Inflammatory macrophage (primary cell): ENCODE measurements at places on chromosomes 11 and 22.

GRCh38 chr11:95788921-95789505, 569 bp downstream of the FAM76B start:
- DNase-seq: peak; percentile 15

GRCh38 chr11:130592056-130592455, 143.6 kb downstream of the ADAMTS15 start:
- no peak for DNase-seq

DNA sequence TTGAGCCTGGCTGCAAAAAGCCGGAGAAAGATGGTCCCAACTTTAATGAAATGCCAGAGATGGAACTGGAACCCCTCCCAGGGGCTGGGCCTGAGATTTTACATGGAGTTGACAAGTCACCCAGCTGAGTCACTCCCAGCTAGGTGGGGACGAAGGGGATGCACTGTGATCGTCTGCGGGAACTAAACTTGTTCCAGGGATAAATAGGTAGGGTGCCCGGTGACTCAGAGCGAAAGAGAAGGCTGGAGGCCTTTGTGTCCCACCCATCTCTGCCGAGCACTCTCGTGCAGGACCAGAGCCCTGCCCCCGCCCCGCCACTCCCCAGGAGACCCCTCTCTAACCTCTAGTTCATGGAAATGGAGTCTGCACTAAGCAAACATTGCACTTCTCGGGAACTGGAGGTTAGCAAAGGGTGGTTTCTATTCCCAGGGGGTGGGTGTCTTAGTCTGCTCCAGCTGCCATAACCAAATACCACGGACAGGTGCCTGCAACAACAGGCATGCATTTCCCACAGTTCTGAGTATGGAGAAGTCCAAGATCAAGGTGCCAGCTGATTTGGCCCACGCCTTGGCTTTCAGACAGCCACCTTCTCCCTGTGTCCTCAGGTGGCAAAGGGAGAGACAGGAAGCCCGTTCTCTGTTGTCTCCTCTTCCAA, 60.7 kb upstream of the FADD start:
- DNase-seq: no peak

- DNase-seq: peak; percentile 85
Measured at GRCh38 chr22:36365020-36365411, 22.8 kb downstream of the MYH9 start.

DNA sequence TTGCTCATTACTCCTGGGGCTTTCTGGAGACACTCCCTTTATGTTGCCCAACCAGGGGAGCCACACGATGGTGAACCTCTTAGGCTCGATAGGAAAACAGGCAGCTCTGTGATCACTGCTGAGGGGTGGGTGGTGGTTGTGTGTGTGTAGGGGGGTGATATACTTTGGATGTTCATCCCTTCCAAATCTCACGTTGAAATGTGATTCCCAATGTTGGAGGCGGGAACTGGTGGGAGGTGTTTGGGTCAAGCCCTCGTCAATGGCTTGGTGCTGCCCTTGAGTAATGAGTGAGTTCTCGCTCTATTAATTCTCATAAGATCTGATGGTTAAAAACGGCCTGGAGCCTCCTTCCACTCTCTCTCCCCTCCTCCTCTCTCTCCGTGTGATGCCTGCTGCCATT, 204.0 kb upstream of the B3GAT1 start:
- no peak for DNase-seq

- DNase-seq: peak; percentile 87
Measured at GRCh38 chr11:66289548-66290329, 796 bp upstream of the YIF1A start.

- DNase-seq: no peak
Measured at GRCh38 chr11:2667940-2668339, 31.9 kb downstream of the KCNQ1OT1 start.

GRCh38 chr11:3160252-3161031, 4.7 kb downstream of the OSBPL5 start:
- DNase-seq: peak; percentile 42

GRCh38 chr11:77191823-77192495, 63.9 kb downstream of the MYO7A start:
- no peak for DNase-seq

GRCh38 chr22:43275545-43276317, 67.4 kb downstream of the SCUBE1 start:
- DNase-seq: peak; percentile 79

- DNase-seq: no peak
Measured at GRCh38 chr22:28815729-28816128, 15.4 kb upstream of the XBP1 start.

DNA sequence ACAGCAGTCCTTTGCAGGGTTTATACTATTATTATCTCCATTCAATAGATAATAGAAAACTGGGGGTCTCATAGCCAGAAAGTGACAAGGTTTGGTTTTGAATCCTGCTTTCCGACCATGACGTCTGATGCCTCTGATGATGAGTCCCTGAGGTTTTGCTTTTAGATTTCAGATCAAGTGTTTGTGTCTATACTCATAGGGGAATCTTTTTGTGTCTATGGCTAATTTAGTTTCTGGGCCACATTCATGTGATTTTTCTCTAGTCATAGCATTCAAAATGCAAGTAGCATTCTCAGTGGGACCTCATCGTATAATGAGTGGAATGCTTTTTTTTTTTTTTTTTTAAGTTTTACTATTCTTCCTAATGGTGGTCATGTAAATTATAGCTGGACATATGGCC, 72.9 kb downstream of the TNRC6B start:
- no peak for DNase-seq

GRCh38 chr11:4074266-4074665, 20.3 kb upstream of the RRM1 start:
- DNase-seq: no peak

DNA sequence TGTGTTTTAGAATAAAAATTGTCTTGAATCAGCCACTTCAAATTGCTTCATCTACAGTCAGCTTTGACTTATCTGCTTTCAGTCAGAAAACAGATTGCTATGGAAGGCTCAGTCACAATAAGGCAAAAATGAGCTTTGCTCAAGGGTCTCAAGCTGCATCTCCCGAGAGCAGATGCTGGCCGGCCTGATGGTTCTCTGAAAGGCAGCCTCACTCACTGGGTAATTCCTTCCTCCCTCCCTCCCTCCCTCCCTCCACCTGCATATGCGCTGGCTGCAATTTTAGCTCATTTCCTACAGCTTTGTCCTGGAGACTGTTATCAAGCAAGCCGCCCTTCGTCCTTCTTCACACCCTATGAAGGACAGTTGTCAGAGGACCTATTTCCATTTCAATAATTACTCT, 1.6 kb upstream of the IZUMO1R start:
- DNase-seq: no peak

DNA sequence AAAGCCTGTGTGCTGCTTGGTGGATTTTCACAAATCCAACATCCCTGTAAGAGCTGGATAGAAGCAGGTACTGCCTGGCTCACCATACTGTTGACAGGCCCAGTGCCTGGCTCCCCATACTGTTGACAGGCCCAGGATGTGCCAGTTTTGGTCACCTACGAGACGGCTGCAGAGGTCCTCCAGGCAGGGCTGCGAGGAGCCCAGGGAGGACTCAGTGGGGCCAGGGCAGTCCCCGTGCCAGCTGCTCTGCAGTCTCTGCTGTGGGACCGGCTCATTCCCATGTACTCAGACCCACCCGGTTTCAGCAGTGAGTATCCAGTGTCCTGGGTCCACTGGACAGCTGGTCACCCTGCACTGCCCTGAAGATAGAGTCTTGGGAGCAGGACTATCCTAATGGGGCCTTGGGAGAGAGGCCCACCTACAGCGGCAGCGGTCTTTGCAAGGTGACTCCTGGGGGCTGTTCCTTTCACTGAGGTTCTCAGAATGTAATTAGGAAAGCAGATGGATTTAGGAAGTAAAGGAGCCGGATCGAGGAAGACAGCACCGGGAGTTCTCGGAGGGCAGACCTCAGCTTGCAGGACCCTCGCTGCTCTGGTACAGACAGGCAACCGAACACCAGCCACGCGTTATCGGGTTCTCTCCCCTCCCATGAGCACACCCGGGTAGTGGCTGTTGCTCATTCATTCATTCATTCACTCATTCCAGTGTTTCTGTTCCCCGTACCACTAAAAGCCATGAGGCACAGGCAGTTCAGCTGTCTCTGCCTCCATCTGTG, 106.1 kb downstream of the CTTN start:
- DNase-seq: no peak

DNA sequence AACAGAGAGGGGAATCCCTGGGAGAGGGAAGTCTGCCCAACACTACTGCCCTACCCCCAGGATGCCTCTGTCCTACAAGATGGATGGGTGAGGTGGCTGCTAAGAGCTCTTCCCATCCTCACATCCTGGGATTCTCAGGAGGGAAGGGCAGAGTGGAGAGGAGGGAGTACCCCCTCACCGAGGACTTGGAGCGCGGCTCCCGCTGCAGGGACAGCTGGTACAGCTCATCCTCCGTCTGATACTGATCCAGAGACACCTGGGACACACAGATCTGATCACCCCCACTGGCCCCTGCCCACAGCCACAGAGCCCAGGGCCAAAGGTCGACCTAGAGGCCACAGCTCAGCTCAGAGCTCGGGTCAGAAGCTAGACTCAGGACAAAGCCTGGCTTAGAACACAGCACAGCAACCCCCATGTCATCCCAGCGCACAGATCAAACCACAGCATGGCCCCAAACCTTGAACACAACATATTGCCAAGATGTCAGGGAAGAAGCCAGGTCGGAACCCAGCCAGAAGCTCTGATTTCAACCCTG, 8.2 kb downstream of the RASGRP2 start:
- DNase-seq: no peak

GRCh38 chr11:1779034-1779805, 15.5 kb upstream of the CTSD start:
- DNase-seq: no peak

GRCh38 chr22:32335471-32335870, 22.2 kb upstream of the RFPL3 start:
- no peak for DNase-seq

- no peak for DNase-seq
Measured at GRCh38 chr11:74577624-74578396, 14.6 kb upstream of the POLD3 start.

GRCh38 chr11:110072930-110073329, 20.3 kb upstream of the ZC3H12C start:
- DNase-seq: peak; percentile 24

DNA sequence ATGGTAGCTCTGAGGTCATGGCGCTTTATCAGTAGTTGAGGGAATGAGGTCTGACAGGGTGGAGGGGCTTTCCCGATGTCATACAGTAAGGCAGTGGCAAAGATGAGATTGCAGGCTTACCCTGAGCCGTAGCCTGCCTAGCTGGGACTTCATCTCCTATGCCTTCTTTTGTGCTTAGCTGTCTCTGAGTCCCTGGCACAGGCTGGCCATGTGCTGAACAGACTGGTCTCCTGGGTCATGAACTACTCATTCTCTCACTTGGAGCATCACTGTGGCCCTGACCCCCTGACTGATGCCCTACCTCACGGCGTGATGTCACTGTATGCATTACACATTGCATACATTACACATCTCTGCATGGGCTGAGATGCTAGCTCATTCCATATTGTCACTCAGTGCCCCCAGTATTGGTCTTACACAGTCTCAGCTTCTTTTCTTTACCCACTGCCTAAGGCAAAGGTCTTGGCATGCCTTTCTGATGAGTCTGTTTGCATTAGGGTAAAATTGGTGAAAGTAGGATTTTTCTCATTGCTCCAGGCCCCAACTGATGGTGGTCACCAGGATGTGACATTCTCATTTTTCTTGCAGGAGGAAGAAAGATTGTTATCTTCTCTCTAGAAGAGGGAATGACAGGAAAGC, 389.4 kb upstream of the CADM1 start:
- no peak for DNase-seq
